SW 1271 (cell line): ENCODE measurements at places on chromosomes 13 and 19.

DNA sequence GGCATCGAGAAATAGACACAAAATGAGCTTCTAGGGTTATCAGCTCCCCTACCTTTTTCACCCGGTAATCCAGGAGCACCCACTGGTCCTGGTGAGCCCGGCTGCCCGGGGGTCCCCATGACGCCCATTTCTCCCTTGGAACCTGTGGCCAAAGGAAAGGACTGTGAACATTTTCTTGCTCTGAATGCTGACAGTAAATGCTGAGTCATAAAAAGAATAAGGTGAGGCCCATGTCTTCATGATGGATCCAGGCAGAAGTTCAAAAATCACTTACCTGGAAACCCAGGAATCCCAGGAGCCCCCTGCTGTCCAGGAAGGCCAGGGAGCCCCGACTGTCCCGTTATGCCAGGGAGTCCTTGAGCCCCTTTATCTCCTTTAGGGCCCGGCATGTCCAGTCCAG, 129.2 kb downstream of the COL4A1 start:
- DNase-seq, result no peak

DNA sequence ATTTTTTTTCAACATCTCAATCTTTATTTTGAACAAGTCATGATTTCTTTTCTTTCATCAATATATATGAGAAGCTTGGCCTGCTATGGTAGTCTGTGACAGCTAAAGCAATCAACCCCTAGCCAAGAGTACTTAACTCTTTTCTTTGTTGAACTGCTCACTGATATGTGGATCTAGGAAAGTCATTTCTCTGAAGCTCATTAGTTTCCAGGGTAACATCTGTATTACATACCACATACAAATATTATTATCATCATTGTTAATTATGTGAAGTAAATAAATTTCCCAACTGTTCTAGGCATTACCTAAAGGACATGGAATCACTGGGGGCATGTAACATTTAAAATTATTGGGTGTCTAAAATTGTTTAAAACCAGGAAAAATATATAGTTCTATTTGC, 267.3 kb downstream of the DCT start:
- no peak for DNase-seq

GRCh38 chr13:30212256-30212655, 95.1 kb downstream of the KATNAL1 start:
- no peak for DNase-seq

DNA sequence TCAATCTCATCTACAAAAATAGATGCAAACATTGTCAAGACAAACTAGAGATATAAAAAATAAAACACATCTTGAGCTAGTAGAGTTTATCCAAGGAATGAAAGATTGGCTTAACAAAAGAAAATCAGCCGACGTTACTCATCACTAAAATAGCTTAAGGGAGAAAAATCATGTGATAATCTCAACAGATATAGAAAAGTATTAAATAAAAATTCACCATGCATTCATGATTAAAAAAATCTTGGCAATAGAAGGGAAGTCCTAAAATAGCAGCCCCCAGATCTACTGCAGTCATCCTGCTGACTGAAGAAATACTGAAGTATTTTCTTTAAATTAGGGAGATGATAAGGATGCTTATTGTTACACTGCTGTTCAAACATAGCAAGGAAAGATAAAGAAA, 12.6 kb upstream of the DCLK1 start:
- no peak for DNase-seq

DNA sequence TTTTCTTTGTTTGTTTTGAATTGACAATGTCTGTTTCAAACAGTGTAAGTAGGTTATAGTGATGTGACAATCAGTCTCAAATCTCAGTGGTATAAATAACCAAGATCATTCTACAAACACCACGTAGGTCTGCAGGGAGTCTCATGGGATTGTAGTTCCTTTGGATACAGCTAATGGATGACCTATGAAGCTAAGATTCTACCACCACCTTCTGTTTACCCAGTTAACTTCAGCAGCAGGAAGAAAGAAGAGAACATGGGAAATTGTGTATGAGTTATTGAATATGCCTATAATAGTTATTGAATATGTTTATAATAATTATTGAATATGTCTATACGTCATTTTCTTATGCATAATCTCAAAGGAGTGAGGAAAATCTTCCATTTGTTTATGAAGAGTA, 63.9 kb upstream of the SLITRK5 start:
- no peak for DNase-seq

- no peak for DNase-seq
Measured at GRCh38 chr19:7731615-7732014, 295 bp downstream of the CLEC4G start.
